ENCODE measurements at places on chromosomes 5 and 9.

DNA sequence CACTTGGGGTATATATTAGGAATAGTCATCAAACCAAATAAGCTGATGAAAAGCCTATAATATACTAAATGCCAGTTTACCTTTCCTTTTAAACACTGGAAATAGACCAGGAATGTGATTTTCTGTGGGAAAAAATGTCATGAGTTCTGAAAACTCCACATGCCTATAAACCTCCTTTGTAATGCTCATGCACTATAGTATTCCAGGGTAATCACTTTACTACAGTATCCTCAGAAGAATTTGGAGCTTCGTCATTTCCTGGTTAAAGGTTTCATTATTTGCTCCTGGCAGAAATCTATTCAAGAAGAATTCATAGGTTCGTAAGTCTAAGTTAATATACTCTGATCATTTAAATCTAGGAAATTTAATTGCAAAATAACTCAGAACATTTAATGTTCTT is 1076.7 kb upstream of the DMAC1 start:
- DNase-seq: no peak

- DNase-seq: no peak
Observed at GRCh38 chr5:73968729-73969128, 342.7 kb downstream of the ARHGEF28 start.

DNA sequence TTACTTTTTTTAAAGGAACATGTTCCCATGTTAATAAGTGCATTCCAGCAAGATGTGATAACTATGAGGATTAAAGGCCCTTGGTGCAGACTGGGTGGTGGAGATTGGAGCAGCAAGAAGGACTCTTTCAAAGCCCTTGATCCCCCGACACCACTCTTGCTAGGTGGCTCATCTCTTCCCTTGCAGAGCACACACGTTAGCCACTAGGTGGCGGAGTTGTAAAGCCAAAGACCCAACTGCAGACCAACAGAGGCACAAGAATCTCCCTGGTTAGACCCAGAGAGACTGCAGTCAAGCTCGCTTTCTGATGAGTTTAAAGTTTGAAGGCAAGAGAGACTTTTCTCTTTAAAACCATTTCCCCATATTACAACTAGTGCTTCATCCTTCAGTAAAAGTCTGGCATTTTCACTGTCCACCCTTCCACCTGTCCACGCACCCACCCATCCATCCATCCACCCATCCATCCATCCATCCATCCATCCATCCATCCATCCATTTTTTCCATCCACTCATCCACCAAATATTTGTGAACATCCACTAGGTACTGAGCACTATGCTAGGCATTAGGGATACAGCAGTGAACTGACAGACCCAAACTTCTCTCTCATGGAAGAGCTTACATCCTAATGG is 226.9 kb downstream of the MSX2 start:
- DNase-seq: peak; percentile 70

GRCh38 chr5:74638970-74639806 is 1.3 kb downstream of the ENC1 start:
- DNase-seq: peak; percentile 48

GRCh38 chr9:68637020-68637419 is 68.0 kb upstream of the PIP5K1B start:
- no peak for DNase-seq

DNA sequence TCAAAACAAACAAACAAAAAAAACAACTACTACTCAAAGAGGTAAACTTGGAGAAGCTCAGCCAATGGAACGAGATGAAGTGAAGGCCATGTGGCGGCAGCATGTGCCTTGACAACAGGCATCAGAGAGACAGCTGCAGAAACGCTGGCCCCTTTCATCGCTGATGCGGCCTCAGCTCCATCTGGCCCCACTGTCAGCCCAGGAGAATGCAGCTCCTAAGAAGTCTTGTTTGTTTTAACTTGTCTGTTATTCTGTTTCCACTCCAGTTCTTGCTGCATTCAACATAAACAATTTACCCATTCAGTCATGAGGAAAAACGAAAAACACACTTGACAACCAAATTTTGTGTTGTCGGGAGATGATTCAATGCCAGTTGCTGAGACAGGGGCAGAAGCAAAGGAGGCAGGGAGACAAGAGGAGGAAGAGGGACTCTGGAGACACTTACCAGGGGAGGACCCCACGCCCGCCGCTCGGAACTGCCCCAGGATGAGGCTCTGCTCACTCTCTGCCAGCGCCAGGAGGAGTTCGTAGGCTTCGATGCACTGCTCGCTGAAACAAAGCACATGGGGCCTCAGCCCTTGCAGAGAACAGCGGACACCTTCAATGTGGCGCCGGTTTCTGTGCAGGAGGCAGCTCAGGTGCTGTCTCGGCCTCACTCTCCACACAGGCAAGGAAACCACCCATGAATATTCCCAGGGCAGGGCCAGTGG is 91.2 kb downstream of the DCP2 start:
- DNase-seq: no peak

GRCh38 chr5:178590141-178590923 is at the start of gene COL23A1:
COL23A1 (minus strand) TSS chr5:178590393.
- peak; percentile 13 for DNase-seq

GRCh38 chr9:71830929-71831328 is 62.6 kb upstream of the CEMIP2 start:
- DNase-seq: no peak

- DNase-seq: no peak
Observed at GRCh38 chr9:122579874-122580273, 3.3 kb downstream of the OR1L8 start.

DNA sequence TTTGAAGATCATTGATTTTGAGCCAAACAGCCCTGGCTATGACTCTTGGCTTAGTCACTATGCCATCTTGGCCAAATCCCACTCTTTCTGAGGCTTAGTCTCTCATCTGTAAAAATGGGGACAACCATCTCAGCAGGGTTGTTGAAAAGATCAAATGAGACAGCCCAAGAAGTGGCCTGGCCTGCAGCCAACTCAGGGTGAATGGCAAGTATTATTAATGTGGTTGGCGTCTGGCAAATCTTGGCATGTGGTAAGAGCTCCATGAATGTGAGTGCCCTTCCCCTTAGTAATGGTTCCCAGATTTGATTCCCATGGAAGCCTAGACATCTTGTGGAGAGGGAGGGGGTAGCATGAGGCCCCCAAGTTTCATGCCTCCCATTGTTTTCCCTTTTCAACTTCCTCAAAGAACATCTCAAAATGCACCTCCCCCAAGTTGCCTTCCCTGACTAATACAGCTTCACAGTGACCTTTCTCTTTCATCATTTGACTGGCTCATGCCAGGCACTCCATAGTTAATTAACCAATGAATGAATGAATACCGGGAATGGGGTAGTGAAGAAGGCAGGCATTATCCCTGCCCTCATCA is 11.8 kb upstream of the TGFBI start:
- DNase-seq: no peak

DNA sequence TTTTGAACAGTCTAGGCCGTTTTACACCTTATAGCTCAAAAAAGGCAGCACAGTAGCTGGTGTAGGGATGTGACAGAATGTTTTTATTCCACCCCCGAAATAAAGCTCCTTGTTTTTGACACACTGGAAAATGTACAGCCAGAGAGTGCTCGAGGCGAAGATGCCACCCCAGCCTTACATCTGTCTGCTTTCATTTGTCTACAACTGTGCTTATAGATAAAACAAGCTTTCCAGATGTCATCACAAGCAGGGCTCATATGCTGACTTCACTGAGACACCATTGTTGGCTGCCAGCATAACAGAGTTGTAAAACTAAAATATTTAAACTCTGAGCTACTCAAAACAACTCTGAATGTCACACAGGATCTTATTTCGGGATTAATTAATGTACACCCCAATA is 386.3 kb downstream of the BNC2 start:
- DNase-seq: no peak

DNA sequence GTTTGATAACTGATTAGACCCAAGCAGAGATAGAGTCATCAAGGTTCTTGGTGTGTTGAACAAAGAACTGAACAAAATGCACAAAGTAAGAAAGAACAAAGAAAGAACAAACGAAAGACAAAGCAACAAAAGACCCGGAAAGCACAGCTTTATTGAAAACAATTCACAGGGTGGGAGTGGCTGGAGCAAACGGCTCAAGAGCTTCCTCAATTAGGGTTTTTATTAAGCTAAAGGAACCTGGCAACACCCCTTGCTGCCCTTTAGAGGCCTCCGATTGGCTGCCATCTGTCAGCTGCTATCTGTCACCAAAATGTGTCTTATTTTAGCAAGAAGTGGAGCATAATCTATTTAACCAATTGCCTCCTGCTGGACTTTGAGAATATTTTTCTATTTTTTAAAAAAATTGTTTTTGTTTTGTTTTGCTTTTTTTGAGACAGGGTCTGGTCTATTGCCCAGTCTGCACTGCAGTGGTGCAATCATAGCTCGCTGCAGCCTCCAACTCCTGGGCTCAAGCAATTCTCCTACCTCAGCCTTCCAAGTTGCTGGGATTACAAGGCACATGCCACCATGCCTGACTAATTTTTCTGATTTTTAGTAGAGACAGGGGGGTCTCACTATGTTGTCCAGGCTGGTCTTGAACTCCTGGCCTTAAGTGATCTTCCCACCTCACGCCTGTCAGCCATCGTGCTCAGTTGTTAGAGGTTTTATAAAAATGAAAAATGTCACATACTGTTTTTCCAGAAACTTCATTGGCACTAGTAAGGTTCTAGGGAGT is 7.7 kb upstream of the ABO start:
- no peak for DNase-seq

GRCh38 chr5:122668552-122668951 is 106.3 kb upstream of the SNX2 start:
- DNase-seq: no peak

GRCh38 chr5:171725205-171725601 is 60.4 kb upstream of the SMIM23 start:
- DNase-seq: no peak

GRCh38 chr9:134055981-134056461 is 11.8 kb downstream of the BRD3 start:
- DNase-seq: no peak

DNA sequence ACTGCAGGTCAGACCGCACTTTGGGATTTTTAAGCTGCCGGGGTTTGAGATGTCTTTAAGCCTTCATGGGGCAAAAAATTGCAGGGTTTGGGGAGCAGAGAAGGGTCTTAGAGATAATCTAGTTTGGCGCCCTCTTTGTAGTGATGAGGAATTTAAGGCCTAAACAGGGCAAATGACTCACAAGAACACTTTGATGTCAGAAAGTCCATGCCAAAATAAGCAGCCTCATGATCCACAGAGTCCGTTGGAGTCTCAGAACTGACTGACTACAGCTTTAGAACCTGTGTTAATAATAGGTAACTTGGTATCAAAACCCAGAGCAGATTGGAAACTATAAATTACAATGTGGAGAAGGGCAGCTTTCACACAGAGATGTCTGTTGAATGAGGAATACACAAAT is 35.9 kb upstream of the PTGS1 start:
- no peak for DNase-seq

DNA sequence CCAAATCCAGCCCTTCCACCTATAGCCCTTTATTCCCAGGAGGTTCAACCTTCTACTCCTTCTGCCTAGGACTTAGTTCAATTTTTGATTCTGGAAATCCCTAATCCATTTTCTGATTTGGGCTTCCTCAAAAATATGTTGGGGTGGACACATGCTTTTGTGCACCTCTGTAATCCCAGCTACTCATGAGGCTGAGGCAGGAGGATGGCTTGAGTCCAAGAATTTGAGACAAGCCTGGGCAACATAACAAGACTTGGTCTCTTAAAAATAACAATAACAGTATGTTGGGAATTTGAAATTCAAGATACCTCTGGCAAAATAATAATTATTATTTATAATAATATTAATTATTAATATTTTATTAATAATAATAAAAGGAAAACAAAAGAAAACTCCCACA is 188.7 kb upstream of the TLE4 start:
- DNase-seq: no peak

DNA sequence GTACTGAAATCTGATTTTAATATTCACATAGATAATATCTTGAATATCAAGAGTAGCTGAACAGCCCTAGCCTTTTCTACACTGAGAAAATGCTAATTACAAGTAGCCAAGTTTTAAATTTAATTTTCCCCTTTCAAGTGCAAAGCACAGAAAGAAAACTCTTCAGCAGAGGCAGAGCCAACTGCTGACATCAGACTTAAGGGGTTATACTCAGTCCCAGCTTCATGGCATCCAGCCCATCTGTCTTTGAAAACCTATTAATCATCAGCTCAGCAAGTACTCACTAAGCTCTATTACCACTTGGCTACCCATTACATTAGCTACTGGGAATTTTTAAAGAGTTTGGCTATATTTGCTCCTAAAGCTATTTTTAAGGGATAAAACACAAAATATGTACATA is 220.5 kb downstream of the SLC12A2 start:
- DNase-seq: no peak

- no peak for DNase-seq
Observed at GRCh38 chr9:77999231-77999631, 32.4 kb downstream of the GNAQ start.
